Amygdala (tissue), 56 donors: ENCODE measurements at places on chromosomes 12 and 14.

DNA sequence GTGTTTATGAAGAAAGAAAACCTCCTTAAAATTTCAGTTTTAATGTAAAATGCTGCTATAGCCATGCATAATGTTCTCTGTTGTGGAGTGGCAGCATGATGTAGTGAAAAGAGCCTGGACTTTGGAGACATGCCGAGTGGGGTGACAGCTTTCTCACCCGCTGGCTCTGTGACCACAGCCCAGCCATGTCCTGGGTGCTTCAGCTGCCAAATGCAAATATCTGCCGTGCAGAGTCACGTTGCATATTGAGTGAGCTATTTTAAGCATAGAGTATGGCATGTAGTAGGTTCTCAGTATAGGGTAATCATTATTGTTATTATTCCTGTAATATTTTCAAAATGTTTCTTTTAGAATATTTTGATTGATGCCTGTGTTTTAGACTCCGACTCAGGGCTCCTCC, 15.5 kb upstream of the TCTN2 start:
- DNase-seq, result no peak

DNA sequence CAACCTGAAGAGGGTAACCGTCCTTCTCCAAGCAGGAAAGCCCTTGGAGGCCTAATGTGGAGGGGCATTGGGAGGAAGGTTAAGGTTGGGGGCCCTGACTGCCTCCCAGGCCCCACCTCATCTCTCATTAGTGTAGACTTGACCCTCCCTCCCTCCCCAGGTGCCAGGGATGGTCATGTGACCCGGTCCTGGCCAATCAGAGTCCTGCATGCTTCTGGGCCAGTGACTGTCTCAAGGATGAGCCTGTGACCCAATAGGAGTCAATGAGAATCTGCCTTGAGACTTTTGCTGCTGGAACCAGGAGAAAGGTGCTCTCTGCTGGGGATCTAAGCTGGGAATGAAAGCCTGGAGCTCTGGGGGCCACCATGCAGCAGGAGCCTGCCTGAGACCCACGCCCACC, 70.8 kb downstream of the NCOR2 start:
- DNase-seq, result no peak

DNA sequence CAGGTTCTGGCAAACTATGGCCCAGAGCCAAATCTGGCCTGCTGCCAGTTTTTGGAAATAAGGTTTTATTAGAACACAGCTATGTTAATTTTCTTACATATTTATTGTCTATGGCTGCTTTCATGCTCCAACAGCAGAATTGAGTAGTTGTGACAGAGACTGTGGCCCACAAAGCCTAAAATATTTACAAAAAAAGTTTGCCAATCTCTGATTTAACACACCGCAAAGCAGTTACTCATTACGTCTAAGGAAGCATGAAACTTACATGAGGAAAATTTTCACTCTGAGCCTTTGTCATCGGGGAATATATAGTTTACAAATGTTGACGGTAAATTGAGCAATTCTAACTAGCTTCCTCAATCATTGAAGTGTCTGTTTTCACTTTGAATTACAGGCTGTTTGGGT, 96.5 kb downstream of the UNC79 start:
- no peak for DNase-seq

DNA sequence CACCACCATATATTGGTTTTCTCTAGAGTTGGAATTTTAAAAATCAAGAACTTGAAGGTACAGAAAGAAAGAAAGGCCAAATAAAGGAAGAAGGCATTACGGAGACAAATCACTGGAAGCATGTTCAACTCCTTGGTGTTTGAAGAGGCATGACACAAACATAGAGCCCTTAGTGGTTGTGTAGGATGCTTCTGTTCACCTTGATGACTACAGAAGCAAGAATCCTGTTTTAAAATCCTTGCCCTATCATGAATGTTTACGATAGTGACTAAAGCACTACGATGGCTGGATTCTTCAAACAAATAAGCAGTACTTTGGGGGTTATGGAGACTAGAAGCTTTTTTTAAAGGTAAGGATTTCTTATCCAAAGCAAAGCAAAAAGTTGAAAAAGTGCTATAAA, 10.3 kb upstream of the ISM2 start:
- no peak for DNase-seq

GRCh38 chr12:92953747-92954146, 24.7 kb upstream of the EEA1 start:
- no peak for DNase-seq

DNA sequence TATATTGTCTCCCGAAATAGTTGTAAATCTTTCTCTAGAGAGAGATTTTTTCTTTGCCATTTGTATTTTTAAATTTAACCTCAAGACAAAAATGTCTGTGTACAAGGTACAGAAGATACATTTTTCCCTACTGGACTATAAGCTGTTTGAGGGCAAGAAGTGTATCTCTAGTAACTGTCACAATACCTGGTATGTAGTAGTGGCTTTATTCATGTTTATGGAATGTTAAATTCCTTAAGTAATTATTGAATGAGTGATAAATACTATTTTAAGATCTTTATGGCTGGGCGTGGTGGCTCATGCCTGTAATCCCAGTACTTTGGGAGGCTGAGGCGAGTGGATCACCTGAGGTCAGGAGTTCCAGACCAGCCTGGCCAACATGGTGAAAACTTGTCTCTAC, 24.4 kb upstream of the CDK17 start:
- no peak for DNase-seq

DNA sequence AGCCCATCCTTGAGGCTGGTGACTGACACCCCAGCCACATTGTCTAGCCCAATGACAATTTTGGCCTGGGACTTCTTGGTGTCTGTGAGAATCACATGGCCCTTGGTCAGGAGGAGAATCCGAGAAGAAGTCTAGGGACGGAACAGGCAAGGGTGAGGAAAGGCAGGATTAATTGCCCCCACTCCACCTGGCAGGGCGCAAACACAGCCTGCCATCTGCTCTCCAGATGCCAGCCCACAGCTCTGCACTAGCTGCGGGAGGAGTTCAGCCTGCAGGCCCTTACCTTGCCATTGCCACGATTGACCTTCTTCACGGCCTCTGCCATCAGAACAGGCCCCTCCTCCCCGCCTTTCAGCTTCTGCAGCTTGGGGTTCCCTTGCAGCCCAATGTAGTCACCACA, 13.1 kb upstream of the TAC3 start:
- no peak for DNase-seq

GRCh38 chr12:95146769-95147168, 70.5 kb downstream of the FGD6 start:
- no peak for DNase-seq

- DNase-seq, result no peak
Measured at GRCh38 chr14:55085060-55085660, 33.7 kb downstream of the MAPK1IP1L start.

- no peak for DNase-seq
Measured at GRCh38 chr12:131826097-131826928, 1.9 kb upstream of the MMP17 start.

- no peak for DNase-seq
Measured at GRCh38 chr14:101858791-101859537, 97.5 kb downstream of the PPP2R5C start.
